ENCODE measurements at places on chromosomes 6 and 20.

DNA sequence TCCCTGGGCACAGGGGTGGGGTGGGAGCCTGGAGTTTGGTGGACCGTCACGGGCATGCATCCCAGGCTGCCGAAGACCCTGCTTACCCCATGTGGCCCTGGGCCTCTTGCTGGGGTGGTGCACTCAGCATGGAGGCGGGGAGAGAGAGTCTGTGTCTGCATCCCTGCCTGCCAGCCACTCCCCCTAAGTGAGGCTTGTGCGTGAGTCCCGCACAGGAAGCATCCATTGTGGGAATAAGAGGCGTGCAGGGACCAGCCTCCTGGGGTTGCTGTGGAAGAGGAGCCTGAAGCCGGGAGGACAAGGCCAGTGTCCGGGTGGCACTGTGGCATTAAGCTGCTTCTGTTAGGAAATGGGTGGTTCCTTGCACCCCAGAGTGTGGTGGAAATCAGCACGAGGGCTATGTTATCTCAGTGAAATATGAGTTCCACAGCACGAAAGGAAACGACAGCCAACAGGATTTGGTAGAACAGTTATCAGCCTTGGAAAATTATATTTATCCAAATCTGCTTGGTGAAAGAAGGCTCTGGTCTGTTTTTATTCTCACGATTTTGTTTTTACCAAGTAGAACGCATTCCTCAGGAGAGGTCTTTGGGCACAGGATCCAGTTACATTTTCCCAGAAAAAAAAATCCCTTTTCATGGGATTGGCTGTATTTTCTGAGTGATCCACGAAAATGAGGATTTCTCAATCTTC, 35.7 kb downstream of the CDH4 start:
- DNase-seq: no peak

DNA sequence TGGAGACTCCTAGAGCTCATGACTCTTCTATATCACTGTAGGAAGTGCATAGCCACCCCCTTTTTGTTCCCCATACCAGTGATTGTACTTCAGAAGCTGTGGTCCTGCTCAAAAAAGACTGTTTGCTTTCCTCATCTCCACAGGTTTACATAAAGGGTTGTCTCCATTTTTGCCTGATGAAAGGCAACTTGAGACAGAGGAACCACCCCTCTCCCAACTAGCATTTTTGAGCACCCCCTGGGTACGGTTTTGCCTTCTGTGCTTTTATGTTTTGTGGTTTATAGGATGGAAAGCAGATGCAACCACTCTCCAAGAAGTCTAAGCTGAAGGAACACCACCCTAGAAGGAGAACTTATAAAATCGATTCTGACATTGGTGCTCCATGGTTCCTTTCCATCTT, 127.7 kb upstream of the SUPT3H start:
- no peak for DNase-seq

GRCh38 chr20:59992526-59993084, 34.4 kb downstream of the CDH26 start:
- DNase-seq: no peak

DNA sequence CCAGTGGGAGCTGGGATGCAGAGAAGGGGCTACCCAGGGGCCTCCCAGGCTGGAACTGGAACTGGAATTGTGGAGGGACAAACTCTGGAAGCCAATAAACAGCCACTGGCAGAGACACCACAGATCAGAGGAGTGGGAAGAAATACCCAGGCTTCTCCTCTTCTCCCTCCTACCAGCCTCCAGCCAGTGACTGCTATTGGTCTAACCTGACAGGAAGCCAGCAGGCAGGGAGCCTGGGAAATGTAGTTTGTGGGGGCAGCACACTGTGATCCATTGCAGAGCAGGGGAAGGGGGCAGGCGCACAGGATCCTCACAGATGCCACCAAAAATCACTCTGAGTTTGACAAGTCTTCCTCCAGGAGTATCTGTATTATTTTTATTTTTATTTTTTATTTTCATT, 12.1 kb upstream of the MLN start:
- peak; percentile 17 for DNase-seq

GRCh38 chr6:65191471-65191870, 515.6 kb downstream of the EYS start:
- DNase-seq: no peak

- no peak for DNase-seq
Observed at GRCh38 chr6:116254297-116255056, 602 bp upstream of the TSPYL4 start.

- no peak for DNase-seq
Observed at GRCh38 chr20:16576219-16576618, 3.0 kb upstream of the KIF16B start.

Measured in NCI-H1105 (cell line).